ENCODE measurements at places on chromosomes 11 and 22.

GRCh38 chr11:60844870-60845221 is 2.9 kb downstream of the CCDC86 start:
- peaks cover 29% of the 10 kb centered on the region for H3K36me3 ChIP-seq
- no peak overlapping the region for H3K27ac ChIP-seq
- H3K4me1 ChIP-seq, result peaks cover 52% of the 10 kb centered on the region
- no peaks in the 10 kb centered on the region for H3K27me3 ChIP-seq
- no peak for DNase-seq
- no peak overlapping the region for H3K4me3 ChIP-seq

GRCh38 chr11:1055109-1055703 is 18.7 kb upstream of the MUC6 start:
- no peak for DNase-seq
- H3K36me3 ChIP-seq, result no peaks in the 10 kb centered on the region
- peaks cover 12% of the 10 kb centered on the region for H3K27me3 ChIP-seq
- no peaks in the 10 kb centered on the region for H3K4me1 ChIP-seq

DNA sequence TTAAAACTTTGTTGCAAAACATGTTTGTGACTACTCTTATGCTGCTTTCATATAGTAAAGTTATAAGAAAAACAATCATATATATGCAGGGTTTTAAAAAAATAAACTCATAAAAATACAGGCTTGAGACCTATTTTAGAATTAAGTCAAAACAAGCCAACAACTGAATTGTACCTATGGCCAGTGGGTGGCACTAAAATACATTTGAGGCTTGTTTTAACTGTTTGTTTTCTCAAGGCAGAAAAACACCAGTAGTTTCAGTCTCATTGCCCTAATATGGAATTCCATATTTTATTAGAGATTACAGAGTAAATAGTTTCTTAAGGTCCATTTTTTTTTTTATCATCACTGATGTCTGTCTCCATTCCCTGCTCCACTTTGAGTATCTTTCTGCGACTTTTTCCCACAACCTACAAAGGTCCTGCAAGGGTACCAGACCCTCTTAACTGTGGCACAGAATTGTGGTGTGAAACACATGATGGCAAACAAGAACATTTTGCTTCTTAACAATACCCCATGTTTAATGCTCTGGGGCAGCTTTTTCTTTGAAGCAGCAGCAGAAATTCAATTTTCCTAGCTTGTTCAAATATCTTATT is 8.5 kb upstream of the CCDC89 start:
- no peaks in the 10 kb centered on the region for H3K36me3 ChIP-seq
- H3K4me3 ChIP-seq, result no peak overlapping the region
- no peaks in the 10 kb centered on the region for H3K4me1 ChIP-seq
- no peak overlapping the region for H3K27ac ChIP-seq
- no peak for DNase-seq

GRCh38 chr11:28701760-28702449 is 593.7 kb downstream of the METTL15 start:
- no peak overlapping the region for H3K4me3 ChIP-seq
- H3K4me1 ChIP-seq, result no peaks in the 10 kb centered on the region
- H3K36me3 ChIP-seq, result no peaks in the 10 kb centered on the region
- no peak overlapping the region for H3K27ac ChIP-seq
- DNase-seq, result no peak

DNA sequence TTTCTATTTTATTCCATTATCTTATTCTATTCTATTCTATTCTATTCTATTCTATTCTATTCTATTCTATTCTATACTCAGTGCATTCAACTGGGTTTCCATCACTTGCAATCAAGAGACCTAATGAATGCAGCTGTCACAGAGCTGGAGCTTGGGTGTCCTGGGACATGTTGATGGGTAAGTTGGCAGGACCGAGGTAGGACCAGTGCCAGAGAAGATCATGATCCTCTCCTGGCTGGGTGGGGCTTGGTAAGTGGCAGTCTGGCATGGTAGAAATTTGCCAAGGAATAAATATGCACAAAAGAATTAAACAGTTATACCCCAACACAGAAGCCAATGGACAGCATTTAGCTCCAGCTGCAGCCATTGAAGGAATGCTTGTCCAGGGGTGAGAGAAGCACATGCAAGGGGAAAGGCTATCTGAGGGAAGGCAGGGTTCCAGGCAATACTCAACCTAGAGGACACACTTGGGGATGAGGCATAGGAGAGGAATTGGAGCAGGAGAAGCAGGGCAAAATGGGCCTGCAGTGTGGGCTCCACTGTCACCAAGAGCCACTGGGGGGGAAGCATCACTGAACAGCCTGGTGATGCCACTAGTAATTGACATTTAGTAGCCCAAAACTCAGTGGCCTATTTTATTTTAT is 97.0 kb upstream of the CD82 start:
- DNase-seq, result no peak
- H3K4me1 ChIP-seq, result peaks cover 10% of the 10 kb centered on the region
- H3K4me3 ChIP-seq, result no peak overlapping the region
- H3K27me3 ChIP-seq, result no peaks in the 10 kb centered on the region
